Activated naive CD8-positive, alpha-beta T cell treated with anti-CD3 and anti-CD28 coated beads for 36 hours (primary cell): ENCODE measurements at places on chromosomes 1 and 21. TPM values are rescaled to one million over a fixed set of nuclear protein-coding genes. Genes with fewer than 3 reads are reported as not detected.

The MAGOH gene
- total RNA-seq, result 118 TPM

The ZBTB8A gene
- 0.24 TPM for total RNA-seq

The RIMS3 gene
- total RNA-seq, result 1.9 TPM

DNA sequence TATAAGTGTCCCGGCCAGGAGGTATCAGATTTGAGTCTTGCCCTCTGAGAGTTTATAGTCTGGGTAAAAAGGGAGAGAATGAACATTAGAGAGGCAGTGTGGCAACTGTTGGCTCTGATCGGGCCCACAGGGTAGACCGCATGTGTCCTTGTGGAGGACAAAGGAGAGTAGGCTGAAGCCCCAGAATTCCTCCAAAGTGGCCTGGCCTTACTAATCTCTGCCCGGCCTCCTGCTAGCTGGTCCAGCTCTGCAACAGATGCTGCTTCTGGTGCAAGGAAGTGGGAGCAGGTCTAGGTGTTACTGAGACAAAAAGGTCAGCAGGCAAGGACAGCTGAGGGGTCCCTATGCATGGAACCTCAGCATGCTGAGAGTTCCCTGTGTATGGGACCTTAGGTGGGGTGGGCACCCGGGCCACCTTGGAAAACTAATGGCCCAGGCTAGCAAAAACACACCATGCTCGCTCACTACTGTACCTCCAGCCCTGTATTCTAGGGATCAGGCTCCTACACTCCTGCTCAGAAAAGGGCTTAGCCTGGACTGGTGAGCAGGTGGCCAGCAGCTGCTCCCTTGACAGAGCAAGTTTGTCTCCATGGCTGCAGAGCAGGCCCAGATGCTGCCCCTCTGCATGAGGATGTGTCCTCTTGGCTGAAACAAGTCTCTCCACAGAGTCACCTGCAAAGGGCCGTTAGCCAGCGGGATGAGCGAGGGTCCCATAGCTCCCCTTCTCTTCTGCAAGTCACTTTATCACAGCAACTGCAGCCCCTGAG, 30.3 kb upstream of the RGS16 start:
- no peaks in the 10 kb centered on the region for H3K36me3 ChIP-seq
- no peak overlapping the region for H3K4me3 ChIP-seq
- H3K4me1 ChIP-seq, result peaks cover 24% of the 10 kb centered on the region
- H3K27ac ChIP-seq, result no peak overlapping the region
- peaks cover 34% of the 10 kb centered on the region for H3K27me3 ChIP-seq
- no peak for DNase-seq

GRCh38 chr1:101008229-101008834, 17.3 kb downstream of the DPH5 start:
- peaks cover 63% of the 10 kb centered on the region for H3K36me3 ChIP-seq
- H3K4me3 ChIP-seq, result no peak overlapping the region
- DNase-seq, result no peak
- peaks cover 39% of the 10 kb centered on the region for H3K4me1 ChIP-seq
- H3K27me3 ChIP-seq, result no peaks in the 10 kb centered on the region

DNA sequence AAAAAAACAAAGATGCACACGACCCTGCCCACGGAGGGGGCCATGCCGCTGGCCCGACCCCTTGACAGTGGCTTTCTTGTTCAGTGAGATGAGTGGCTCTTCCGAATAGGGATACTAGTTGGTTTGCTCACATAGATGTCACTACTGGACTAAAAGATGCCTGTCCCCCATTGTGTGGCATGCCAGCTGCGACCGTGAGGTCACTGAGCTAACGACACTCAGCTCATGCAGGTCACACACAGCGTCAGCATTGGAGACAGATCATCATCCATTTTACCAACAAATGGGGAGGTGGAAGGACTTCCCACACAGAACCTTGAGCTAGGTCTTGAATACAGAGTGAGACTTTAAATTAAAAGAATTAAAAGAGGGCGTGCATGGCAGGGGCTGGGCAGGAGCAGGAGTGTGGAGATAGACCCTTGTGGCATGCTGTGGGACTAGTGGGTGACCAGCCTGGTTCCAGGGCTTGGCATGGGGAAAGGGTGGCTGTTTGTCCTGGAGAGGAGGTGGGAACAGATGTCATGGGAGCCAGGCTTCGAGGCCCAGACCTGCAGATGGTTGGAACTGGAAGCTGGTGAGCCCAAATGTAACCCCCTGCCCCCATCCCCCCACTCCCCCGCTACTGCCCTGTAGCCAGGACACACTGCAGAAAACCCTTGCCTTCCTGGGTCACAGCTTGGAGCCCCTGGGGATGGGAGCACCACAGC, 12.4 kb downstream of the SLC1A7 start:
- no peak overlapping the region for H3K27ac ChIP-seq
- no peaks in the 10 kb centered on the region for H3K27me3 ChIP-seq
- H3K4me1 ChIP-seq, result no peaks in the 10 kb centered on the region
- no peak overlapping the region for H3K4me3 ChIP-seq
- DNase-seq, result no peak
- H3K36me3 ChIP-seq, result no peaks in the 10 kb centered on the region

- peak overlapping the region; percentile 47 for H3K4me3 ChIP-seq
- no peaks in the 10 kb centered on the region for H3K27me3 ChIP-seq
- DNase-seq, result no peak
- peaks cover 96% of the 10 kb centered on the region for H3K4me1 ChIP-seq
- peaks cover 15% of the 10 kb centered on the region for H3K36me3 ChIP-seq
Measured at GRCh38 chr1:226660410-226661182, 78.5 kb downstream of the ITPKB start.

DNA sequence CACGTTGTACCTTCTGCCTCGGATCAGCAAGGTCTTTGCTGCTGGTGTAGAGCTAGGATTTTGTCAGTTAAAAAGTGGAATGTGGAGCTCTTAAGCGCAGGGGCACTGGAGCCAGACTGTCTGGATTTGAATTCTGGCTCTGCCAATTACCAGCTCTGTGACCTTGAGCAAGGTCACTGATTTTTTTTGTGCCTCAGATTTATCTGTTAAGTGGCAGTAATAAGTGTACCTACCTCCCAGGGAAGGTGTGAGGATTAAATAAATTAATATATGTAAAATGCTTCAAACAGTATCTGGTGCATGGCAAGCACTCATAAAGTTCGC, 40.3 kb downstream of the UBE2U start:
- peaks cover 25% of the 10 kb centered on the region for H3K4me1 ChIP-seq
- no peaks in the 10 kb centered on the region for H3K36me3 ChIP-seq
- peaks cover 6% of the 10 kb centered on the region for H3K27me3 ChIP-seq
- H3K27ac ChIP-seq, result no peak overlapping the region
- peak overlapping the region; percentile 58 for H3K4me3 ChIP-seq

DNA sequence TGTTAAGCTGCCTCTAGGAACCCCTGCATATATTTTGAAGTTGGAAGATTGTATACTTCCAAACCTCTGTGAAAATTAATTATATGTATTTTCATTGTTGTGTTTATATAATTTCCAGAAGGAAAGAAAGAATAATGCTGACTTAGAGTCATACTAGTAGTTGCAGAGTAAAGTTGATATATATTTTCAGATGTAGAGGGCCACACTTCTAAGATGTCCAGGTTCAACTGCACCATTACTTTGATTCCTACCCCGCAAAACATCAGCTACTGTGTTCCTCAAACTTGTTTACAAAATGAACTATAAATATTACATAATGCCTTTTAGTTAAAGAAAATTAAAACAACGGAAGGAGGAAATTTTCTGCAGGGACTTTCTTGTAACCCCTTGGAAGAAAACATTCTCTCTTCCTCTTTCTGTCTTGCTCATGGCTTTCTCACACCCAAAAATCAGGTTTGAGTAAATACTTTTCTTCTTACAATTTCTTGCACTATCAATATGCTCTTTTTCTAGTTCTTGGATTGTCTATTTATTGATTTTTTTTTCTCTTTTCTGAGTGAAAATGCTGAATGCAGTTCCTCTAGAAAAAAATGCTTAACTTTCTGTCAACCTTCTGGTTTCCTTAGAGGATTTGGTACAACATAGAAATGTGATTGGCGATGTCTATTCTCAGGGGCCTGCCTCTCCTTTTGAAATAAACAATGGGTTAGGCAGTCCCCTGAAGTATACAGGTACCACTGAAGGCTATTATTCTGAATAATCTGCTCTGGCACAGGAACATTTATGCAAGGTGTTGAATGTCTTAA, 867.8 kb downstream of the TTLL7 start:
- H3K4me1 ChIP-seq, result no peaks in the 10 kb centered on the region
- no peak overlapping the region for H3K27ac ChIP-seq
- H3K36me3 ChIP-seq, result no peaks in the 10 kb centered on the region
- no peak for DNase-seq
- no peak overlapping the region for H3K4me3 ChIP-seq
- H3K27me3 ChIP-seq, result no peaks in the 10 kb centered on the region

DNA sequence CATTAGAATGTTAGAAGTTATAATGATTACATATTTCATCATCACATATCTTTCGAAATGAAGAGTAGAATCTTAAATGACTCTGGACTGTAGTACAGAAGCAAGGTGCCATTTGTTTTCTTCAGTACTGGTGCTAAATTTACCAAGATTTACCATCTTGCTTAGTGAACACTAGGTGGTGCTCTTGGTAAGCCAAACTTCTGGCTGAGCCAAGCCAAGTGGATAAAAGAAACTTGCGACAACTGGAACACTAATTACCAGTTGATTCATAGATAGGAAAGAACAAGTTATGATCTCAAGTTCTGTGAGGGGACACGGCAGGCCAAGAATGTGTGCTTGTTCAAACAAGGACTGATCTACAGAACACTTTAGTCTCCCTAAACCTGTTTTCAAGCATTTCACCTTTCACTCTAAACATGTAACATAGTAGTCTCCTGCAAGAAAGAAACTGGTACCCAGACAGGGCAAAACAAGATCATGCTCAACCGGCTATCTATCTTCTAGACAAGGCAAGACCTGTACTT, 19.8 kb downstream of the SPRTN start:
- no peak overlapping the region for H3K4me3 ChIP-seq
- H3K27me3 ChIP-seq, result no peaks in the 10 kb centered on the region
- H3K4me1 ChIP-seq, result peaks cover 4% of the 10 kb centered on the region

- H3K27ac ChIP-seq, result no peak overlapping the region
- no peaks in the 10 kb centered on the region for H3K27me3 ChIP-seq
- H3K4me3 ChIP-seq, result no peak overlapping the region
- H3K36me3 ChIP-seq, result peaks cover 2% of the 10 kb centered on the region
- H3K4me1 ChIP-seq, result peaks cover 5% of the 10 kb centered on the region
- DNase-seq, result no peak
Measured at GRCh38 chr1:52180176-52180575, 38.3 kb downstream of the ZFYVE9 start.

DNA sequence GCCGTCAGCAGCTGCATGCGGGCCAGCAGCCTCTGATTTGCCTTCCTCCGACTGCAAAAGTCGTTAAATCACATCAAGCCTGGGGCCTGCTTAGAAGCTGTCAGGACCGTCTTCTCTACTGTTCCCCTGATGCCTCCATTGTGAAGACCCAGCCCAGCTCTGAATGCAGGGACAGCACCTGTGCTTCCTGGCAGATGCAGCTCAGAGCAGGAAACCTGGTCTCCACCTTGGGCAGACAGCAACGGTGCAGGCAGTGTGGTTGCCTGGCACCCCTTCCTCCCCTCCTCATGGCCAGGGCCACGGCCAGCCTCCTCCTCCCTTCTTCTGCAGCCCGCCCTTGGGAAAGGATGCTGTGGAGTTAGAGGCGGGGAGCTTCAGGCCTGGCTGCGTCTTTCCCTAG, 92.3 kb upstream of the COL6A1 start:
- no peaks in the 10 kb centered on the region for H3K27me3 ChIP-seq
- no peak overlapping the region for H3K27ac ChIP-seq
- DNase-seq, result no peak
- H3K4me3 ChIP-seq, result no peak overlapping the region
- no peaks in the 10 kb centered on the region for H3K36me3 ChIP-seq
- peaks cover 52% of the 10 kb centered on the region for H3K4me1 ChIP-seq
